Cerebellum (tissue), 4 donors: ENCODE measurements at places on chromosomes 11 and 22. TPM values are rescaled to one million over a fixed set of nuclear protein-coding genes. Genes with fewer than 3 reads are reported as not detected.

OR5M3 gene
- not detected for total RNA-seq

DNA sequence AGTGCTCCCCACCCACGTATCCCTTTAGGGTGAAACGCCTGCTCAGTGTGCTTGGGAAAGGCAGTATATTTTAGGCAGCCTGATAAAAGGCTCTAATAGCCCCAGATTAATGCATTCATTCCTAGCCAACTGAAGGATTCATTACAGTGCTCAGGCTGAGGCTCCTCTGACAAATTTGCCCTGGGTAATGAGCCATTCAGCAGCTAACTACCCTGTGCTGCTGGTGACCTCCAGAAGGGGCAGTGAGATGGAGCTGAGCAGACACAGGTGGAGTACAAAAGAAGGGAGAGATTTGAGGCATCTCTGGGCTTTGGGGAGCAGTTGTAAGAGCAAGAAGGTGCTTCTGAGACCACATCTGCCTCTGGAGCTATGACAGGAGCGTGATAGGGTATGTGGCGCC lies 817.0 kb downstream of the NTM start:
- DNase-seq: no peak

KREMEN1 gene
- total RNA-seq: 9.1 TPM

DNA sequence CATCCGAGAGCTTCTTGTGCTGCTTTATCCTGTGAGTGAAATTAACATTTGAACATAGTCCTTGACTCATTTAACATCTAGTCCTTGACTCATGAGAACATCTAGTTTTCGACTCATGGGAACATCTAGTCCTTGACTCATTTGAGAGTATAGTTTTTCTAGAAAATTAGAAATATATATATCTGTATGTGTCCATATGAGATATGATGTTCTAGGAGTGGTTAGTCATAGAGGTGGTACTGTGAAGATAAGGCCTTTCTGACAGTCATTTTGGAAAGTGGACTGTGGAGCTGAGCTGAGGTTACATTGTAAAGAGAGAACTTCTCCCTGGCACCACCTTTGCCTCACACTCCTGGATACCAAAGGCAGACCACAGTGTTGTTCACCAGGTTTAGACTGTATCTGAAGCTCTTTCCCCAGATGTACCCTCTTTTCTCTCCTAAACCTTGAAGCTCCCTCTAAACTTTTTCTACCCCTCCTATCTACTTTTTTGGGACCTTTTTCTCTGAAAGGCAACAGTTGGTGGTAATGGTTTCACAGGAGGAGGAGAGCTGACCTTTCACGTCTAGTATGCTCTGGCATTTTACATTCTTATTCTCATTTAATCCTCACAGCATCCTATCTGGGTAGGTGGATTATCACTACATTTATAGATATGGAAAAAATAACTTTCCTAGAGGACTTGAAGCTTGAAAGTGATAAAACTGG lies 67.2 kb downstream of the PPP2R1B start:
- no peak for DNase-seq

DNA sequence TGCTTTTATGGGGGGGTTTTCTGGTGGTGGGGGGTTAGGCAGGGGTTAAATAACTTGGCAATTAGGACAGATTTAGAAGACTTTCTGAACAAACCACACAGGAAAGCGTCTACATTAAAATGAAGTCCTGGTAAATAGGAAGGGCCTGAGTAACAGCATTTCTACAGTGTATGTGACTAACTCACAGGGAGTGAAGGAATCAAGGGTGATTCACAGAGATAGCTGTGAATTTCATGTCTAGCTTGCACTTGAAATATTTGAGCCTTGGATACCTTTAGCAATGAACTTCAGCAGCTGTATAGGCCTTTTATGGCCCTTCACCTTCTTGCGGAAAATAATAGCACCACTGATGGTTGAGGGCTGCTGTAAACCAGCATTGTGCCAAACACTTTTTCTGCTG lies 26.1 kb upstream of the LDHA start:
- no peak for DNase-seq
